ENCODE measurements at places on chromosomes 13 and 19. TPM values are rescaled to one million over a fixed set of nuclear protein-coding genes. Genes with fewer than 3 reads are reported as not detected.

MIA gene
- not detected for total RNA-seq

ZNF44 gene
- total RNA-seq, result 5.5 TPM

SIGLEC10 gene
- 13.3 TPM for total RNA-seq

C19orf33 gene
- not detected for total RNA-seq

CDX2 gene
- 0.15 TPM for total RNA-seq

OR7E24 gene
- not detected for total RNA-seq

FUT2 gene
- total RNA-seq, result not detected

SMAD9 gene
- total RNA-seq, result 0.05 TPM

ZNF792 gene
- total RNA-seq, result 2.0 TPM

RASIP1 gene
- total RNA-seq, result 0.08 TPM

ARHGEF7 gene
- total RNA-seq, result 65.5 TPM

YJEFN3 gene
- 5.9 TPM for total RNA-seq

POSTN gene
- not detected for total RNA-seq

HIF3A gene
- total RNA-seq, result 0.18 TPM

ZC3H4 gene
- total RNA-seq, result 78.1 TPM

DNA sequence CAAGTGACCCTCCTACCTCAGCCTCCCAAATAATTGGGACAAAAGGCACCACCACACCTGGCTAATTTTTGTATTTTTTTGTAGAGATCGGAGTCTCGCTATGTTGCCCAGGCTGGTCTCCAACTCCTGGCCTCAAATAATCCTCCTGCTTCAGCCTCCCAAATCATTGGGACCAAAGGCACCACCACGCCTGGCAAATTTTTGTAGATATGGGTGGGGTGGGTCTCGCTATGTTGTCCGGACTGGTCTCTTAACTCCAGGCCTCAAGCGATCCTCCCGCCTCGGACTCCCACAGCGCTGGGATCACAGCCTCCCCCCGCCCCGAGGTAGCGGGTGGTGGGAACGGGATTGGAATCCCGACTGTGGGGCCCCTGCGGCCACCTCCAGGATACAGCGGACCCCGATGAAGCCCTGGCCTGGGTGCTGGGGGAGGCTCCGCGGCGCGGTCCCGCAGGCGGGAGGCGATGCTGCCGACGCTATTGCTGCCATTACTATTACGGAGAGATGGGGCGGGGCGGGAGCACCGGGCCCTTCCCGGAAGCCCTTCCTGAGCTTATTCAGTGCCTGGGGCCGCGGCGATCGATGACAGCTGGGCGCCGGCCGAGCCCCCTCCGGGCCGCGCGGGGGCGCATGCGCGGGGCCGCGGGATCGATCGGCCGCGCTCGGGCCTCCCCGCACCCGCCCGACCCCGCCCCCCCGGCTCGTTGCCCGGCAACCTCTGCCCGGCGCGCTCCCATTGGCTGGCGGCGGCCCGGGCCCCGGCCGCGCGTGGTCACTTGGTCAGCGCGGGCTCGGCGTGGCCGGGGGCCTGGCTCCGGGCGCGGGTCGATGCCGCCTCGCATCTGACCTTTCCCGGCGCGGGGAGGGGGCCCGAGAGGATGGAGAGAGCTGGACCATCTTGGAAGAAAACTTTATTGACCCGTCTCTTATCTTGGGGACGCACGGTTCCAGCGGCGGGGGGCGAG lies 27.9 kb upstream of the ONECUT3 start:
- no peak for DNase-seq

GRCh38 chr13:107865643-107866031 lies 349.7 kb downstream of the LIG4 start:
- no peak for DNase-seq

GRCh38 chr13:42401376-42401775 lies 129.4 kb downstream of the AKAP11 start:
- DNase-seq, result no peak

DNA sequence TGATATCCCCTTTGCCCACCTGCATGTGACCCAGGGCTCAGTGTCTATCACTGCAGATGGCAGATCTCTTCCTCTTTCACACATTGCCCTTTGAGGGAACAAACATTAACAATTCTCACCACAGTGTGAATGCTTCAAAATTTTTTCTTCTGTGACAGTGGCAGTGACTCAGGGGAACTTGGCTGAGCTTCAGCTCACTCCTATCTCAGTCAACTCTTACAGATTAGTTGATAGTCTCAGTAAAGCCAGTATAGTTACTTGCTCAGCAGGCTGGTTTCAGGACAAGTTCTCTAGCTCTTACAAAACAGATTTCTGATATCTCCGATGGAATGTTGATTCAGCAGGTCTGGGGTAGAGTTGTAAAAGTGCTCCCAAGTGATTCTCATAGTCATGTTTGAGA lies 166.9 kb downstream of the DLEU7 start:
- DNase-seq, result no peak

GRCh38 chr13:46983881-46984280 lies 87.0 kb upstream of the HTR2A start:
- DNase-seq, result peak; percentile 82

DNA sequence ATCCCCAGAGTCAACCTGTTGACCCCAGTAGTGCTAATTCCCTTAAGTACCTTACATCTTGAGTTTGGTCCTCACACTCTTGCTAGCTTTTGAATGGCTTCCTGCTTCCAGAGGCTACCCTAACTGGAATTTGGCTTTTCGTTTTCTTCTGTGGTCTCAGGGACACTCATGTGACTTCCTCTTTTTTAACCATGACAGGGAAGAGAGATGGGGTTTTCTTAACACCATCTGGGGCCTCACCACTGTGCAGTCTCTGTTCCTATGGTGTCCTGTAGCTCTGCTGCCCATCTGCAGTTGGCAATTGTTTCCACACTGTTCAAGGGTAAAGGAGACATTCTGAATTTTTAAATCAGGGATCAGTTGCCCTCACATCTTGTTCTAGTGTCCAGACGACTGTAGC lies 66.7 kb downstream of the SLC10A2 start:
- DNase-seq, result no peak

DNA sequence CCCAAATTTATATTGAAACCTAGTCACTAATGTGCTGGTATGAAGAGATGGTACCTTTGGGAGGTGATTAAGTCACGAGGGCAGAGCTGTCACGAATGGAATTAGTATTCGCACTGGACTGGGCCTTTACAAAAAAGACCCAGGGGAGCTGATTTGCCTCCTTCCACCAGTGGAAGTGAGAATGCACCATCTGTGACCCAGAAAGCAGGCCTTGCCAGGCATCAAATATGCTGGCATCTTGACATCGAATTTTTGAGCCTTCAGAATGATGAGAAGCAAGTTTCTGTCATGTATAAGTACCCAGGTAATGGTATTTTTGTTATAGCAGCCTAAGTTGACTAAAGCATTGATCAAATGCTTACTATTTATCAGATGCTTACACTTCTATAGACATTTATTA lies 373.6 kb downstream of the FGF14 start:
- DNase-seq, result no peak

- no peak for DNase-seq
Measured at GRCh38 chr19:40584007-40584406, 7.3 kb downstream of the SHKBP1 start.

- no peak for DNase-seq
Measured at GRCh38 chr19:18659281-18660050, 22.6 kb downstream of the KLHL26 start.

- no peak for DNase-seq
Measured at GRCh38 chr13:93965587-93965986, 513.9 kb downstream of the DCT start.

GRCh38 chr19:7461841-7462629 lies 26.8 kb downstream of the PEX11G start:
- DNase-seq, result no peak

DNA sequence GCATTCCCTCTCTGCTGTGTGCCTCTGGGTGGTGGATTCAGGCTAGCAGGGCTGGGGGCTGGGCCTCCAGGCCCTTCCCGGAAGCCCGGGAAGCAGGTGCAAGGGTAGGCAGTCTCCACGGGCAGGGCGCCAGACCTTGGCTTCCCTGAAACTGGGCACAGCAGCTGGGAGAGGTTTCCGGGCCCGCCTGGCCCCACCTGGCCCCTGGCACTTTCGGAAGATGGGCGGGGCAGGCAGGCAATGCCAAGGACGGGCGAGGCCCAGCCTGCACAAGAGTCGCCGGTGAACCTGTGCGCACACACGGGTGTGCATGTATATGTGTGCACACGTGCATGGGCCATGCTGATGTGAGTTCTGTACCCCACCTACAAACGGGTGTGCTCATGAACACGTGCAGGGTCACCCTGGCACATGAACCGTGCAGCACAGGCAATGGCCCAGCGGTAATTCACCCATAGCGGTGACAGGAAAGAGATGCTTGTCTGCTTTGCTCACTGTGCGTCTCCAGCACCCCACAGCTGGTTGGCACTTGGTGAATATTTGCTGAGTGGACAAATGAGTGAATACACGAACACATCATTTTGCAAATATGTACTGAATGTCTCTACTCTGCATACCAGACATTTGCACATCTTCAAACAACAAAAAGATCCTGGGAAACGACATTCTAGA lies 15.3 kb downstream of the GADD45B start:
- DNase-seq, result no peak

DNA sequence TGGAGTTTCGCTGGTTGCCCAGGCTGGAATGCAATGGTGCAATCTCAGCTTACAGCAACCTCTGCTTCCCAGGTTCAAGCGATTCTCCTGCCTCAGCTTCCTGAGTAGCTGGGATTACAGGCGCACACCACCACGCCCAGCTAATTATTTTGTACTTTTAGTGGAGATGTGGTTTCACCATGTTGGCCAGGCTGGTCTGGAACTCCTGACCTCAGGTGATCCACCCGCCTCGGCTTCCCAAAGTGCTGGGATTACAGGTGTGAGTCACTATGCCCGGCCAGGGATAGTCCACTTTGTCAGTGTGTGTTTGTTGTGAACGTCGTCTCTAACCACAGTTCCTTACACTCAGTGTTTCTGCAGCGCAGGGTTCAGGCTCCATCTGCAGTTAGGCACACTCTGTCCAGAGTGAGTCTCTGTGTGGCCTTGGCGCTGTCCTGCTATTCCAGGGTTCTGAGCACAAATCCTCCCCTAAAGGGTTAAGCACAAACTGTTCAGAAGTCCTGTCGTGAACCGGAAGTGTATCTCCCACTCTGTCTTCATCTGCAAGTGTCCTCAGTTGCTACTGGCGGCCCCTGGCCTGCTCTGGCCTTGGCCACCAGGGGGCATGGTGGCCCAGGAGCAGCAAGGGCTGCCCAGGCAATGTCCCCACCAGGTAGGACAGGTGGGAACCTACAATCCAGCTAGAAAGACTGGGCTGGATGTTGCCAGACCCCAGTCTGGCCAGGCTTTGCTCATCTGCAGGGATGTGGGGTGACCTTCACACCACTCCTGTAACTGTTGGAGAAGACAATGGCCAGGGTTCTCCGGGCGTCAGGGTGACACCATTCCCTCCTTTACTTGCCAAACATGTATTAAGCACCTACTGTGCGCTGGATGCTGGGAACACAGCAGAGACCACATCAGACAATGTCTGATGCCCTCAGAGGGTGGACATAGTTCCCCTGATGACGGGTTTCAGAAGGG lies 38.8 kb upstream of the GATAD2A start:
- DNase-seq, result no peak

DNA sequence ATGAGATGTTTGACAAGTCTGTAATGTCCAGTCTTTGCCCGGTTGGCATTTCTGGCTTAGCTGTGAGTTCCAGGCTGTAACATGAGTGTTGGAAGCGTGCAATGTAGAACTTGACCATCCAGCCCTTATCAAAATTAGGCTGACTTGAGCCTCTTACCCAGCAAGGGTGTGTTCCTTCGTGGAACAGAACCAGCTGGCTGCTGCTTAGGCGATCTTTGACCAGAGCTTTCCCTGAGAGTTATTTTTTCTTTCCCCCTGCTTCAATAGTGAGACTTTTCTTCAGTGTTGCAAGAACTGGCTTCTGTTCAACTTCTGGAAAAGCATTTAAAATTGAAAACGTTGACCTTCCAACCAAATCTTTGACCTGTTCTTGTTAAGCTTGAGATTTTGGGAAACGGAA lies 6.5 kb downstream of the TNFSF13B start:
- no peak for DNase-seq

GRCh38 chr19:49432141-49433073 lies 7.2 kb downstream of the GFY start:
- no peak for DNase-seq

DNA sequence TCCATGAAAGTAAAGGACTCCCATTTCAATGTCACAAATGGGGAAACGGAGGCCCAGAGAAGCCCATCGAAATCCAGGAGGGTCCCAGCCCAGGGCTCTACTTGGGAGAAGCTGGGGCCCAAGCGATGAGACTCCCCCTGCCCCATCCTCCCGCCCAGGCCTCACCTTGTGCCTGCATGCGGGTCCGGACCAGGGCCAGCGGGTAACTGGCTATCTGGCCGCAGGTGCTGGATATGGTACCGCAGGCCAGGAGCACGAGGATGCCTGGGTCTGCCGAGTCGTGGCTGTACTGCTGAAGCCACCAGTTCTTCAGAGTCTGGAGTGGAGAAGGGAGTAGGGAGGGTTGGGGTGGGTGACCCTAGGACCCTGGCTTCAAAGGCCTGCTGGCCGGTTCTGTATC lies 10.4 kb upstream of the SLC25A41 start:
- no peak for DNase-seq

- DNase-seq, result no peak
Measured at GRCh38 chr19:7072541-7072940, 3.0 kb downstream of the ZNF557 start.

GRCh38 chr13:102774591-102775520 lies 1.3 kb upstream of the TEX30 start:
- DNase-seq, result no peak

DNA sequence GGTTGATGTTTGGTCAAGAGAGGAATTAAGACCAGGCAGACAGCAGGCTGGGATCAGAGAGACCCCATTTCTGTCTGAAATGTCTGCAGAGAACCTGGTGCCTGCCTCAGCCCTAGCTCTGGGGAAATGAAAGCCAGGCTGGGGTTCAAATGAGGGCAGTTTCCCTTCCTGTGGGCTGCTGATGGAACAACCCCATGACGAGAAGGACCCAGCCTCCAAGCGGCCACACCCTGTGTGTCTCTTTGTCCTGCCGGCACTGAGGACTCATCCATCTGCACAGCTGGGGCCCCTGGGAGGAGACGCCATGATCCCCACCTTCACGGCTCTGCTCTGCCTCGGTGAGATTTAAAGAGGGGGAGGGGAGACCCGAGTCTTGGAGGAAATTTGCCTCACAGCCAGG lies at the start of gene LILRB4:
TSS of gene LILRB4 (plus strand) at position 256 of the 400 bp plus-strand sequence. CDS start at position 305, 49 bp downstream.
- DNase-seq, result no peak

GRCh38 chr19:34507414-34508067 lies 26.0 kb downstream of the WTIP start:
- DNase-seq, result no peak

GRCh38 chr19:10892256-10892655 lies 20.9 kb downstream of the CARM1 start:
- no peak for DNase-seq

- no peak for DNase-seq
Measured at GRCh38 chr19:15072930-15073647, 8.9 kb upstream of the OR1I1 start.

DNA sequence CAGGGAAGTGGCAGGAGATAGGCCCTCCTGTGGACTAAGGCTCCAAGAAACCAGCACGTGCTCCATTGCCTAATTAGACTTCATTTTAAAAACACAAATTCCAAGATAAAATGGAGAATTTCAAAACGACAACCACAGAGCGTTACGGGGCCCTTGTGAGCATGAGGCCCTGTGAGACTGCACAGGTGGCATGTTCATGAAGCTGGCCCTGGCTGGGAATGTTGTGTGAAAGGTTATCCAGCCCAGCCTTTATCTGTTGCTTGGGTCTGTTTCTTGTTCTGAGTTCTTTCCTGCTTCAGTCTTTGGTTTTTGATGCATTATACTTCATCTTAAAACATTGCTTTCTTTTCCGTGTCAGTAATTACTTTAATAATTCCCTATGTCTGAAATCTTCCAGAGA lies 99.0 kb downstream of the LACC1 start:
- DNase-seq, result no peak
